A549 treated with dexamethasone at 1 μM for 4 hours (cell line): ENCODE measurements at places on chromosomes 3 and 15. TPM values are rescaled to one million over a fixed set of nuclear protein-coding genes. Genes with fewer than 3 reads are reported as not detected.

The SKOR1 gene
- 0.05 to 0.08 TPM (median 0.06 TPM) in 4 of 5 replicates, not detected in the other for total RNA-seq

The RTP3 gene
- total RNA-seq: not detected in 5 replicates

The TXNRD3 gene
- 5.6 to 8.2 TPM (median 7.3 TPM) in 5 replicates for total RNA-seq

The RHOV gene
- 3.7 to 4.3 TPM (median 3.7 TPM) in 5 replicates for total RNA-seq

The KLHL40 gene
- total RNA-seq: not detected in 5 replicates

The PP2D1 gene
- not detected in 5 replicates for total RNA-seq
